A673 (cell line): ENCODE measurements at places on chromosomes 3 and 15. TPM values are rescaled to one million over a fixed set of nuclear protein-coding genes. Genes with fewer than 3 reads are reported as not detected.
A peak's percentile ranks its signal among the peaks of the same experiment; 100 is the strongest.

- DNase-seq, result no peak
- H3K4me3 ChIP-seq, result no peak overlapping the region
- H3K4me1 ChIP-seq, result no peaks in the 10 kb centered on the region
- no peak overlapping the region for H3K27ac ChIP-seq
These were observed 38.0 kb downstream of the CADPS start for GRCh38 chr3:62837145-62837787.

DNA sequence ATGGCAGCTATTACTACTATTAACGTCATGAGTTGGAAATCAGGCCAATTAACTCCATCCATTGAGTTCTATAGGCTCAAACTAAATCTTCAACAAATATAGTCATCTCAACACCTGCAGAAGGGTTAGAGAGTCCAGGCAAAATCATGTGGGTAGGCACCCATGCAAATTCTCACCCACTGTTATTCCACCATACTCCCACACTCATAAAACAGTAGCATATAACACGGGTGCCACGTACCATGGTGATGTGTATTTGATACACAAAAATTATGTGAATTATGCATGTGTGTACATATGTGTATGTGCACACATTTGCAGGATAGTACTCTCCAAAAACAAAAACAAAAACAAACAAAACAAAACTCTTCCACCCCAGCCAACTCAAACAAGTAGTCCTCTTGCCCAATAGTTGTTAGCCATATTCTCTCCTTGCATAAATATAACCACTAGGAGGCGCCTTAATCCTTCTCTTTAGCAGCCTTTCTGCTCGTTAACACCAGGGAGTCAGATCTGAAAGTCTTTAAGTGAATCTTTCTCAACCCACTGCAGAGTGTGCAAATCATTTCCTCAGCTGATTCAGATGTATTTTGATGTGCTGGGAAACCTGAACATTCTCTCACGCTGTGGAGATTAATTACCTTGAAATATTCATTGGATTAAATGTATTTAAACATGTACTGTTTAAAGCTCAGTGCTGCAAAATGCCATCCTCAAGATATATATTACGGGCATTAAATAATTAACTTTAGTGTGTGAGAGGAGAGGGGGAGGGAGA, 38.0 kb upstream of the COPB2 start:
- H3K4me3 ChIP-seq, result no peak overlapping the region
- no peaks in the 10 kb centered on the region for H3K36me3 ChIP-seq
- no peaks in the 10 kb centered on the region for H3K27me3 ChIP-seq
- DNase-seq, result peak; percentile 92
- H3K4me1 ChIP-seq, result no peaks in the 10 kb centered on the region
- H3K27ac ChIP-seq, result no peak overlapping the region

DNA sequence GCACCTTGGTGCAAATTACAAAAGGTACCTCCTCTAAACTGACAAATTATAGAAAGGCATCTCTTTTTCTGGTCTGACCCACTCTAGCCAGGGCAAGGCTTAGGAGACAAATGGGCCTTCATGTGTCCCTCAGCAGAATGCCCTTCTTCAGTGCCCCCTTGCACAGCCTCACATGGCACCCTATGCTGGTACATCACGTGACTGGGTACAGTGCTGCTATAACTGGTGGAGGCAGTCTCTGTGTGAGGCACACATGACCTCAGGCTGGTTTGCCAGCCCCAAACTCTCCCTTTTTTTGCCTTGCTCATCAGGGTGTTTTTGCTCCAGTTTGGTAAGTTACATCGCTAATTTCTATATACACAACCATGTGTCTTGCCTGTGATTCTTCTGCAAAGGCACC, 3.1 kb downstream of the CLEC3B start:
- H3K27me3 ChIP-seq, result no peaks in the 10 kb centered on the region
- no peaks in the 10 kb centered on the region for H3K4me1 ChIP-seq
- DNase-seq, result no peak

DNA sequence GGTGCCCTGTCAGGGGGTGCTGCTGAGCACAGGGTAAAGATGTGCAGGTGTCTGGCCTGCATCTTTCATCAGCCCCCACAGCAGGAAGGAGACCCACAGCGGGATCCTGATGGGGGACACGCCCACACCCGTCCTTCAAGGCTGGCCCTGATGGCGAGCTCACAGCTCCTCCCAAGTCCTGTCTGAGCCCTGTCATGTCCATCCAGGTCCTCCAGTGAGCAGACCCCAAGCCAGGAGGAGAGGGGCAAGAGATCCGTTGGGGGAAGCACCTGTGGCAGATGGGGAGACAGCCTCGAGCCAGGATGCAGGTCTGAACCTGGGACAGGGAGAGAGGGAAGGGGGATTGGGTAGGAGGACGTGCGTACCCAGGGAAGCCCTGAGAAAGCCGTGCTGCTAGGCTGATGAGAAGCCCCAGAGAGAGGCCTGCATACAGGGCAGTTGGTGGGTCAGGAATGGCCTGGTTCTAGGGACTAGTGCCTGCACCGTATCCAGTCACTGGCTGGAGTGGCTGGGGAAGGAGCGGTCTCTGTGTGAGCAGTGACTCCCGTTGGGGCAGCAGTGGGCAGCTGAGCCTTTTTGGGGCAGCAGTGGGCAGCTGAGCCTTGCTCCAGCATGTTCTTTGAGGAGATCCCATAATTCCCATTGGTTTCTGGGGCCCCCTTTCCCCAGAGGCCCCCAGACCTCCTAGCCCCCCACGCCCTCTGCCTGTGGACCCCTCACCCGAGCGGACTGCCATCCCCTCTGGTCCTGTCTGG, 133.3 kb upstream of the MEF2A start:
- no peaks in the 10 kb centered on the region for H3K27me3 ChIP-seq
- H3K36me3 ChIP-seq, result no peaks in the 10 kb centered on the region
- no peak overlapping the region for H3K4me3 ChIP-seq
- DNase-seq, result no peak

The SAMMSON gene
- total RNA-seq, result not detected in 2 replicates

The CADPS gene
- total RNA-seq, result not detected in 2 replicates
